ENCODE measurements at places on chromosomes 1 and 21.

DNA sequence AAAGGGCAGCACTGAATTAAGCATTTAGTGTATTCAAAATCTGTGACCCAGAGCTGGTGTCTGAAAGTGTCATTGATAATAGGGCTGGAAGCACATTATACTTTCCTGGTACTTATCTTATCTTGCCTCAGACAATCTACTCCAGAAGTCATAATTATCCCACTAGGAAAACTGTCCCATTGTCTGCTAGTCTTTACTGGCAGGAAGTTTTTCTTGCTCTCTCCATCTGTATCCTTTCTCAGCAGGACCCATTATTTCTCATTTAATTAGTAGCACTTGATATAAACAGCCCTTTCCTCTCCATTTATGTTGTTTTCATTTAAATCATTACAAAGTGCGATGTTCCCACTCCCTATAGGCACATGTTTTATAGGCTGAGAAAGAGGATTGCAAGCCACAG lies 36.5 kb upstream of the BARHL2 start:
- DNase-seq, result no peak

GRCh38 chr1:191371626-191372025 lies 786.6 kb upstream of the RGS18 start:
- DNase-seq, result no peak

- DNase-seq, result no peak
These were observed 1.7 kb downstream of the ANP32E start for GRCh38 chr1:150234309-150234565.

DNA sequence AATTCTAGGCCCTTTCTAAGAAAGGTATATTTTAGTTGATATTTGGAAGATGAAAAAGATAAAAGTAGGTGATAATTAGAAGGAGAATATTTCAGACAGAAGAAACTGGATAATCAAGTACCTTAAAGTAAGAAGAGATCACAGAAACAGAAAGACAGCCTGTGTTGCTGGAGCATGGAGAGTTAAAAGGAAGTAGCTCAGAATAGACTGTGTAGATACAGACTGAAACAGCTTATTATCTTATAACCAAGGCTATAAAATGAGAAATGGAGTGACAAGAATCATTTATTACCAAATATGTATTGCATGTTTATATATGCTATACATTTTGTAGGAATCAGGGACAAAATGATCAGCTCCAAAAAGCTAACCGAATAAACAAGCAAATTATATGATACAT lies 1120.3 kb downstream of the BRINP3 start:
- no peak for DNase-seq
